ENCODE measurements at places on chromosomes 4 and X. TPM values are rescaled to one million over a fixed set of nuclear protein-coding genes. Genes with fewer than 3 reads are reported as not detected.
A peak's percentile ranks its signal among the peaks of the same experiment; 100 is the strongest.

The SPANXC gene
- total RNA-seq, result not detected

The AFF2 gene
- 12.7 TPM for total RNA-seq

DNA sequence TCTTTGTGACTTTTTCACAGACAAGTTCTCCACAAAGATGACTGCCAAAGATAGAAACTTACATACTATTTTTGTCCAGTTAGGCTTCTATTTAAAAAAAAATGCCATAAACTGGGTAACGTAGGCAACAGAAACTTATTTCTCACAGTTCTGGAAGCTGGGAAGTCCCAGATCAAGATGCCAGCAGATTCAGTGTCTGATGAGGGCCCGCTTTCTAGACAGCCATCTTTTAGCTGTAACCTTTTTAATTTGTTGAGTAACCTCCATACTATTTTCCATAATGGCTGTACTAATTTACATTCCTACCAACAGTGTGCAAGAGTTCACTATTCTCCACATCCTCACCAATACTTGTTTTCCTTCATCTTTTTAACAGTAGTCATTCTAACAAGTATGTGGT is 55.5 kb downstream of the ARHGEF38 start:
- no peak for DNase-seq

The RAB9B gene
- total RNA-seq, result 0.44 TPM

DNA sequence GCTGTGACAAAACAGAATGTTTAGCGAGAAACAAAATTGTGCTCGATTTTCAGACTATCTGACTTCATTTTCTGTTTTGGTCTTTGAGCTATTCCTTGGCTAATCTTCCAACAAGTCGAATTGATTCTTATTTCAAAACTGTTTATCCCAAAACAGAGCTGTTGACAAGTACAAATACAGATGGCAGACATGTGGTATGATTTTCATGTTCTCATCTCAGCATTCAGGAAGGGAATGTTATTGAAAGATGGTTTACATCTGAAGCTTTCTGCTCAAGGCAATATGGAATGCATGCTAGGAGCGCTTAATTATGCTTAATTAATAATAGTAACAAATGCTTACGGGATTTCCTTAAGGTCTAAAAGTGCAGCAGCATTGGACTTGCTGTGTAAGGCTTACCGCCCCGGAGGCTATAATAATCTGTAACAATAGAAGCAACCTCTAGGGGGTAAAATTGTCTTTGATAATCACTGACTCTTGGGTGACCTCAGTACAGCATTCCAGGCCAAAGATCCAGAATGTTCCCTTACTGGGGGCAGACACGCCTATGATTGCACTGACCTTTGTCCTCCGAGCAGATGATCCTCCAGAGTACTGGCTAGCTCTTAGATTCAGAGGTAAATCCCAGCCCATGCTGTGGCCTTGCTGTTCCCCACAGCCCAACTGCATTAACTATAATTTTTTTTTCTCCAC is 16.4 kb downstream of the LSM6 start:
- DNase-seq, result no peak

DNA sequence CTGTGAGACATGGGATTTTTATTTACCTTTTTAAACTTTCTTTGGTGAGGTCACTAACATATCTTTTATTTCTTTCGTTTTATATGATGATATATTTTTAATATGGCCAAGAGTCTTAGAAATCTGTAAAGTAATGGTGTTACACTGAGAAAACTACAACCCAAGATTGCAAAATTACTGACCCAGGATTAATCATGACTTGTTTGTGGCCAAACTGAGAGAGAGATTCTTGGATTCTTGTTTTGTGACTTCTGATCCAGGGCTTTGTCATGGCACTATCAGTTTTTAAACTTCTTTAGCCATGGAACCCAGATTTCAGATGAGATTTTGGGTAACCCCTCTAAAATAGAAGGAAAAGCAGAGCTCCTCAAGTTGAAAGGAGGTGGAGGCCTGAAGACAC is 42.0 kb downstream of the SGMS2 start:
- DNase-seq, result no peak

GRCh38 chrX:106468433-106468832 is 143.3 kb upstream of the RADX start:
- DNase-seq, result peak; percentile 51

- no peak for DNase-seq
These were observed 200.0 kb upstream of the MAD2L1 start for GRCh38 chr4:120266602-120267001.

- no peak for DNase-seq
These were observed 37.4 kb downstream of the PPP3CA start for GRCh38 chr4:101309925-101310324.

GRCh38 chrX:16722481-16722880 is 3.1 kb downstream of the SYAP1 start:
- no peak for DNase-seq

GRCh38 chrX:13742397-13743176 is 8.0 kb downstream of the OFD1 start:
- no peak for DNase-seq

The FAT4 gene
- total RNA-seq, result 18.7 TPM

The GPC3 gene
- 0.85 TPM for total RNA-seq

GRCh38 chr4:52869196-52869595 is 7.1 kb downstream of the RASL11B start:
- no peak for DNase-seq

- DNase-seq, result no peak
These were observed 46.0 kb upstream of the MAN2B2 start for GRCh38 chr4:6529021-6529420.

GRCh38 chrX:132877954-132878536 is 80.4 kb downstream of the HS6ST2 start:
- DNase-seq, result no peak

The APEX2 gene
- 17.4 TPM for total RNA-seq

The HSFX2 gene
- 0.52 TPM for total RNA-seq

The PIN4 gene
- 11.7 TPM for total RNA-seq

DNA sequence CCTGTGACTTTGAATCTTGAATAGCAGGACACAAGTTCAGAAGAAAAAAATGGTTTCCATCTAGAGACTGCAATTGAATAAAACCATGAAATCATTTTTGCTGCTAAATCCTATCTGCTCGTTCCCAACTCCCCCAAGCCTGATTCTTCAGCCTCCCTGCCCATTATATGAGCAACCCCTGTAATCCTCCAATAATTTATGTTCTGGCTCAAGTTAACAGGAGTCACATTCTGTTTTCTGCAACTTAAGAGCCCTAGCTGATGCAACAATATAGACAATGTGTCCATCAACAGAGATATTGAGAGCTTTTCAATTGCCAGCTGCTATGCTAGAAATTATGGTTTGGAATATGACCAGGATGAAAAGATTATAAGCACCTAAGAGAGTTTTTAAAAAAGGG is 84.1 kb downstream of the LDB2 start:
- no peak for DNase-seq
